ENCODE measurements at places on chromosomes 5 and 9.

DNA sequence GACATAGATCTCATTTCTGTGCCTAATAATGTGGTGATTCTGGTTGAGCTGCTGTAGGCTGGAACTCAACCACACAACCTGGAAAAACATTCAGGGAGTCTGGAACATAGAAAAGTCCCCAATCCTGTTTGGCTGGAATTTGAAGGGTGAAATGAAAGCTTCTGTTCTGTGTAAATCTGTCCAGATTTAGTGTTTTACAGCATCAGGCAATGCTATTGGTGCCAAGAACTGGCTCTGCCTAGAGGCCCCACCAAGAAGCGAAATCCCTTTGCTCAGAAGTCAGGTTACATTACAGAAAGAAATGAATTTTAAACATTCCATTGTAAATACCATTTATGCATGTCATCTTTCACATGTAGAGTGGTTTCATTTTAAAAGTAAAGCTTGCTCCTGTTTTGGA lies 56.3 kb downstream of the TMEM174 start:
- no peak for DNase-seq

- DNase-seq: no peak
These were observed 160.9 kb upstream of the DMAC1 start for GRCh38 chr9:7960320-7961050.

DNA sequence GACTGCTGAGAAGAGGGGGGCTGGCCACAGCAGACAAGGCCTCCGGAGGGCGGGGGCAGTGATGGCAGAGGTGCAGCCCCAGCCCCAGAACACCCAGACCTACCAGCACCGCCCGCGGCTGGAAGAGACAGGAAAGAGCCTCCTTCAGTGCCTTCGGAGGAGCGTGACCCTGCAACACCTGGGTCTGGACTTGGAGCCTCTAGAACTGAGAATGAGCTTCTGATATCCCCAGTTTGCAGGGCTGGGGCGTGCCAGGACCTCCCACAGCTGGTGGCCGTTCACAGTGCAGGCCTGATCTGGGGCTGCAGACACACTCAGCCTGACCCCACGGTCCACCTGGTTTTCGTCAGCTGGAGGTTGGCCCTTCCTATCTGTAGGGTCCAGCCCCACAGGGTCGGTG lies 9.1 kb downstream of the LCN10 start:
- no peak for DNase-seq

- no peak for DNase-seq
These were observed 51.4 kb upstream of the NEK6 start for GRCh38 chr9:124206391-124206790.

GRCh38 chr5:126002222-126002897 lies 420.8 kb upstream of the GRAMD2B start:
- DNase-seq: no peak

GRCh38 chr9:107177857-107178256 lies 105.2 kb upstream of the RAD23B start:
- DNase-seq: no peak

DNA sequence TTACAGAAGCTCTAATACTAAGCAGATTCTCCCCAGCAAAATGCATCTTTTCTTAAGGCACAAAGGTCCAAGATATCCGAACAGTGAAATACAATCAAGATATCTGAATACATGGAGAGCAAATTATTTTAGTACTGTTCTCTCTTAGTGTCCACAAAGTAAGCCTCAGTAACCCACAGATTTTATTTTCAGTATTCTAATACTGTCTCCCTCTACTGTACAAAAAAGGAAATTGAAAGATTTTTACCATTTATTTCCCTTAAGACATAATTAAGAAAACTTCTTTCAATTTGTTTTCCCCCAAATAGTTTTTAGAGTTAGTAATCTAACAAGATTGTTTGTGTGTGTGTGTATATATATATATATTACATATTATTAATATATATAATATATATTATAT lies 24.7 kb upstream of the NOL6 start:
- DNase-seq: no peak

GRCh38 chr5:2582106-2582505 lies 169.4 kb downstream of the IRX2 start:
- no peak for DNase-seq

GRCh38 chr5:149912226-149912871 lies 32.2 kb downstream of the PDE6A start:
- DNase-seq: no peak

DNA sequence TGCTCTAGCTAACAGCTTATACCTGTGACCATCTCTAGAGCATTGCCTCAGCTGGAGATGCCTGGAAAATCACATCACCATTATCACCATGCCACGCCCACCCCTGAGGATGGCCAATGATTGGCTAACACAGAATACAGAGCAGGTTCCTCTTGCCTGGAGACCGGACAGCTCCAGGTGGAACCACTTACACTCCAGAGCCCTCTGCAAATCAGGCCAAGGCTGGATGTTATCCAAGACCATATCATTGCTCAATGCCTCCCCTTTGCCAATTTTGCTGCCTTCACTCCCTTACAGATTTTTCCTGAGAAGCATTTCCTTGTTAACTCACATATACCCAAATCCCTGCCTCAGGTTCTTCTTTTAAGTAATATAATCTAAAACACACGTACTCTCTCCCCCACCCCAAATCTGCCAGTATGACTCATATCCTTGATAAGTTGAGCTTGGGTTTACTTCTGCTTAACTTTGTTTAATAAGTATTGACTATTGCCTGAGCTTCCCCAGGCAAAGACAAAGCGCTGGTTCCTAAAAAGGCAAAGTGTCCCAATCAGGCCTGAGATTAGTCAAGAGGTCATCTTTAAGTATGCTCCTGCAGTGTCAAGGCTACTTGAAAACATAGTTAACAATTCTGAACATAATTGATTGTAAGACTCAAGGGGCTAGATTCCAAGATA lies 309.6 kb downstream of the EPB41L4A start:
- no peak for DNase-seq

DNA sequence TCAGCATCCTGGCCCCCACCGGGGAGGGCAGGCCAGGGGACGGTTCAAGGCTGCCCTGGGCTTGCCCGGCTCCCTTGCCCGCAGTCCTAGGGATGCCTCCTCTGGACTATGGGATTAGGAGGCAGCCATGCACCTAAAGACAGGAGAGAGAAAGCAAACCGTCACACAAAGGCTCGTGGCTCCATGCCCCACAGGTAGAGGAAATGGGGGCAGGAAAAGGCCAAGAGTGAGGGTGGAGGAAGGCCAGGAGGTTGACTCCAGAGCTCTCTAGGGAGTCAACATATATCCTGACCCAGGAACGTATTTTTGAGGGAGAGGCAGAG lies 9.7 kb downstream of the MGAT1 start:
- no peak for DNase-seq

DNA sequence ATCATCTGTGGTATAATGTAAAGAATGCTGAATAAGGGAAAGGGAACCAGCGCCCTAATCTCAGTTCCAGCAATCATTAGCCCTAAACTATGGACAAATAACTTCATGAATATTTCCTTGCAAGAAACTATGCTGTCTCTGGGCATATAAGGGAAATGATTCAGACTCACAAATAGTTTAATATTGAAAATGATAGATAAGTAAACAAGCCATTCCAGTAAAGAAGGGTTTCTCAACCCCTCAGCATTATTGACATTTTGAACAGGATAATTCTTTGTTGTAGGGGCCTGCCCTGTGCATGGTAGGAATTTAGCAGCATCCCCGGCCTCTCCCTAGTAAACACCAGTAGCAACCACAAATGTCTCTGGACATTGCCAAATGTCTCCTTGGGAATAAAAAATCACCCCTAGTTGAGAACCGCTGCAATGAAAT lies 23.8 kb downstream of the C5 start:
- peak; percentile 28 for DNase-seq

DNA sequence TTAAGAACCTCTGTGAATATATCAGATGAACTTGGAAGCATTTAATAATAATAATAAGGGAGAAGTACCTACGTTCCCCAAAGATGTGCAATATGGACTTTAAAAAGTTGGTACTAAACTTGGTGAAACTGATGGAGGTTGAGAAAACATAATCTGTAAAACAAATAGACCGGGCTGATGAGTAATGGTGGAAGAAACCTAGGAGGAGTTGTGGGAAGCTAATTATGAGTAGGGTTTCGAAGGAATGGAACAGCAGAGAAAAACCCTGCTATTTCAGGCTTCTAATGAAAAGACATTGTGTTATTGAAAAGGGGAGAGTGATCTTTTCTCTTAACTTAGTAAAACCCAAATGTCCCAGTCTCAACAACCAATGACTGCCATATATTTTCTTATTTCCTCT lies 229.3 kb downstream of the PCSK1 start:
- no peak for DNase-seq

GRCh38 chr9:18268381-18268780 lies 205.6 kb upstream of the ADAMTSL1 start:
- DNase-seq: peak; percentile 90

- no peak for DNase-seq
These were observed 43.1 kb downstream of the SPATA31D1 start for GRCh38 chr9:82031538-82032280.

- no peak for DNase-seq
These were observed 3.4 kb downstream of the ADAMTS6 start for GRCh38 chr5:65478336-65478735.

DNA sequence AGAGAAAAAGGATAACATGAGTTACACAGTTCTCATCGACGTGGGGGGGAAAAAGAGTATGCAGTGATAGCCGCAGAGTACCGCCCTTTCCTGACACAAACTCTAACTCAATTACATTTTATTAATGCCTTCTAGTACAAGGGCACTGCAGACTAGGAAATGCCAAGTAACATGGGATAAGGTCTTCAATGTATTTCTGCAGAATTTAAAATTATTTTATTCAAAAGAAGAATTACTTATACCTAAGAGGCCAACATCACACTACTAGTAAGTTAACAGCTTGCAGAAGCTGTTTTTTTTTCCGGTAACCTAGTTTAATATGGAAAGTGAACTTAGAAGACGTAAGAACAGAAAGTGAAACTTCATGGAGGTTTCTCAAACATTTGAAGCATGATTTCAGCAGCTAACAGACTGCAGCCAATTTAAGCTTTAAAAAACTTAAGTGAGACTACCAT lies 3.9 kb downstream of the SETX start:
- no peak for DNase-seq

GRCh38 chr9:125764198-125764597 lies 17.0 kb downstream of the PBX3 start:
- no peak for DNase-seq

GRCh38 chr9:125330587-125330986 lies 69.0 kb downstream of the GAPVD1 start:
- no peak for DNase-seq

GRCh38 chr5:169805527-169805934 lies 168.5 kb downstream of the DOCK2 start:
- DNase-seq: no peak

DNA sequence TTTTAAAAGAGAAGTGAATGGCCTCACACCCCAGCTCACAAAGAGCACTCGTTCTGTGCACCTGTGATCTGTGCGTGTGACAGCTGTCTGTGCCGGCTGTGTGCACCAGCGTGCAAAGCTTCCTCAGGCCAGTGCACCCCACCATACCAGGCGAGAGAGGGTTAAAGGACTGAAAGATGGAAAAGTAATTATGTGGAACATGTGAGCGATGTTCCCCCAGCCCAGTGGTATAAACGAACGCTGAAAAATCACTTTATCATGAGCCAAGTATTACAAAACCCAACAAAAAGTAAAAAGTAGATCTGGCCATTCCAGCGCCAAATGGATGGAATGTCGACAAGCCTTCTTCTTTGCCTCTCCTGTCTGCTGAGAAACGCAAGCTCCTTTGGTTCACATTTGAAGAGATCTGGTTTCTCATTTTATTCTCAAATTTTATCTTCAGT lies 53.7 kb downstream of the IPPK start:
- DNase-seq: no peak

DNA sequence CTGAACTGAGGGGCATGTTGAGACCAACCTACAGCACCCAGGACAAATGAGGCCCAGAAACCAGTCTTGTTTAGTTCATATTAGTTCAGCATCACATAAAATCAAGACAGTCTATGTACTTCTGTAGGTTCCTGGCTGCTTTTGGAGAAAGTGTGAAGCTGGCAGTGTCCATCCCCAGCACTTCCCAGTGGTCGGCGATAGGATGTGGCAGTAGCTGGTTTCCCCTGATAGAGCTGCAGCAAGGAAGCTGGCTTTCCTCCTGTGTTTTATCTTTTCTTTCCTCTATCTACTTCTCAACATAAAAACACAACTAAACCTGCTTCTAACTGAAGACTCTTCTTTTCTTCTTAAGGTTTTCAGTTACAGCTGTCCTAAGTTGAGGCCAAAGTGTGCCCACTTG lies 43.0 kb upstream of the SLC46A2 start:
- no peak for DNase-seq

DNA sequence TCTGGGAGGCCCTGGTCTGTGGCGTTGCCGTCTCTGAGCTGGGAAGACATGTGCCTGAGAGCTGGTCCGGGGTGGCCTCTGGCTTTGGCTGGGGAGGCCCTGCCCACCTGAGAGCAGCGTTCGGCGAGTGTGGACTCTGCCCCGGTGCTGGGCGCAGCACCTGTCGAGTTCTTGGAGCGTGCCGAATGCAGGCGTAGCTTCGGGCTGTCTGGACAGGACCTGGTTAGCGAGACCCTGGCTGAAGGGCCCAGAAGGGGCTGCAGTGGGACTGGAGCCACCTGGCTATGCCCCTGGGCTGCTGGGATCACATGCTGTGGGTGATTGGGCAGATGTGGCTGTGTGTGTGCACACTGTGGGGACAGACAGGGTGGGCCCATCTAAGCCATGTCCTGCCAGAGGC lies 56.5 kb downstream of the RXRA start:
- DNase-seq: no peak

- peak; percentile 32 for DNase-seq
These were observed 4.5 kb downstream of the FANCC start for GRCh38 chr9:95313010-95313498.

- DNase-seq: no peak
These were observed 428 bp downstream of the SLCO4C1 start for GRCh38 chr5:102295534-102296177.

GRCh38 chr5:60487476-60487875 lies 212.5 kb downstream of the DEPDC1B start:
- DNase-seq: no peak

- no peak for DNase-seq
These were observed 215.7 kb upstream of the ELL2 start for GRCh38 chr5:96177303-96177869.

DNA sequence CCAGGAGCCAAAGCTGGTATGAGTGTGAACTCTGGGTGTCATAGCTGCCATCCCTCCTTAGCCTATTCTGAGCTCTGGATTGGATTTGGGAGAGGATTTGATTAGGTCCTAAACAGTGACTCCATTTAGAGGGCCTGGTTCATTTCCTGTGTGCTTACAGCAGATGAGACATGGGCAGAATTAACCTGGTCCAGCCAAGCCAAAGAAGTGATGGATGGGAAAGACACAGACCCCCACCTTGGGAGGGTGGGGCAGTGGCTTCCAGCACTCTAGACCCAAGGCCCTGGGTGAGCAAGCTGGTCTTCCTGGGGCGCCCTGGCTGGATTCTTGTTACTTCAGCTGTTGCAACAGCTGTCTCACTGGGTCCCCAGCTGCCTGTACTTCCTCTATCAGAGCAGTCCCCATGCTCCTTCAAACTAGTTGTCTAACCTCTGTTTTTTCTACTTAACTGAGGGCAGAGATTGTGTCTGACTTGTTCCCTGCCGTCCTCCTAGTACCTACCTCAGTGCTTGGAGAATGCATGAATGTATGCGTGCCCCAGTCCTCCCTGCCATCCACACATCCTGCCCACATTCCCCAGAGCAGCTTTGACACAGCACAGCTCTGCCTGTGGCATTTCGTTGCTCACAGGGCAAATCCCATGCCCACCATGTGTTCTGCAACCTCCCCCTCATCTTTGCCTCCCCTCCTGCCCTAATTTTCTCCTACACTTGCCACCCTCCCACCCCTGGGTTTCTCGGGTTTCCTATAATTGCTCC lies 115.9 kb downstream of the RGS3 start:
- no peak for DNase-seq
